Right lobe of liver (tissue), 6 donors: ENCODE measurements at places on chromosomes 1 and 21. TPM values are rescaled to one million over a fixed set of nuclear protein-coding genes. Genes with fewer than 3 reads are reported as not detected.

- peak; percentile 56 for DNase-seq
Measured at GRCh38 chr1:202143768-202144401, 652 bp downstream of the ARL8A start.

DNA sequence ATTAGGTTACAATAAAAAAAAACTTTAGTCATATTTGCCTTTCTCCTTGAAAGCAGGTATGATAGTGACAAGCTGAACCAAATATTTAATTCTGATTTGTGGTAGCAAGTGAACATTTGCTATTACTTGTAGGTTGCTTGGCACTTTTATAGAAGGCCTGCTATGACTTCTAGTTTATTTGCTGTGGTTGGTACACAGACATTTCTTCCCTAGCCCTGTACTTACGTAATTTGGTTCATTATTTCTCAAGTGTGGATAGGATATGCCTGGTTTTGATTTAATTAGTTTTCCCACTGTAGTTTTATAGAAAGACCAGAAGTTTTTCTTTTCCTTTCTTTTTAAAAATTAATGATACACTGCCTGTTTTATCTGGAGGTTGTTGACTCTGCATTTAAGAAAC, 55.9 kb downstream of the PPP2R5A start:
- no peak for DNase-seq

DNA sequence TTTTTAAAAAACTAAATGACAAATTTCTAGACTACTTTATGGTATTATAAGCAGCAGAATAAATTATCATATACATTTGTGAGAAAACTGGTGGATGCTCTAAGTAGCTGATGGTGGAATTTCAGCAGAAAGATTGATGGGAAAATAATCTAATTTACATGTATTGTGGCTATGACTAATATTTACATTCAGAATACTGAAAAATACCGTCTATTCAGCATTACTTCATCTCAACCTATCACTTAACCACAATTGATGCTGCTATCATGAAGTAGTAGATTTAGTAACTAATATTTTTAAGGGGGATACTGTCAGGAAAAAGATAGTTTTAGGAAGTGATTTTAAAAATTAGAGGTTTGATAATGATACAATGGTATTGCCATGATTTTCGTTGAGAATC, 137.9 kb downstream of the IFI44 start:
- no peak for DNase-seq

DNA sequence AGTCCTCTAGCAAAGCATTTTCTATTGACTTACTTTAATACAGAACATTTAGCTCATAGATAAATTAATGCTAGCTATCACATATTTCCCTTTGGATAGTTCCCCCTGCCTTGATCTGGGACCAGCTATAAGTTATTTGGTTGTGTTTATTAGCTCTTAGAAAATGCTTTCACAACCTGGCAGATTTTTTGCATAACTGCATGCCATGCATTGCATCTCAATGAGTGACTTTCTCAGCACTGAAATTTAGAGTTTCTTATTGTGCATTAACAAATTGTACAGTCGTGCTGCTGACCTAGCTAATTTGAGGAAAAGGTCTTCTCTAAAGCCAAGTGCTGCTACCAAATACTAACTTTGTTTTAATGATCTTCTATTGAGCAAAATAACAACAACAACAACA, 164.8 kb downstream of the PLPPR5 start:
- DNase-seq = no peak

DNA sequence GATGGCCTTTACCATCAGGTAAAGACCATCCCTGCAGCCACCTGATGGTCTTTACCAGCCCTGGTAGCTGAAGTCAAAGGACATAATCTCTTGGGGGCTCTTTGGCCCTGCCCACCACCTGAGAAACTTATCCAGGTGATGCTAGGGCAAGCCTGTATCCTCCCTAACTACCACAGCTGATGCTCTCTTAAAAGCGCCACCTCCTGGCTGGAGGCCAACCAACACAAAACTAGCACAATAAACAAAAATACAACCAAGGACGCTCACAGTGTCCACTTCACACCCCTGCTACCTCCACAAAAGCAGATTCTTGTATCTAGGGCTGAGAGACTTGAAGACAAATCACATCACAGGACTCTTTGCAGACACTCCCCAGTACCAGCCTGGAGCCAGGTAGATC, 357.1 kb upstream of the POU3F1 start:
- DNase-seq = no peak

DNA sequence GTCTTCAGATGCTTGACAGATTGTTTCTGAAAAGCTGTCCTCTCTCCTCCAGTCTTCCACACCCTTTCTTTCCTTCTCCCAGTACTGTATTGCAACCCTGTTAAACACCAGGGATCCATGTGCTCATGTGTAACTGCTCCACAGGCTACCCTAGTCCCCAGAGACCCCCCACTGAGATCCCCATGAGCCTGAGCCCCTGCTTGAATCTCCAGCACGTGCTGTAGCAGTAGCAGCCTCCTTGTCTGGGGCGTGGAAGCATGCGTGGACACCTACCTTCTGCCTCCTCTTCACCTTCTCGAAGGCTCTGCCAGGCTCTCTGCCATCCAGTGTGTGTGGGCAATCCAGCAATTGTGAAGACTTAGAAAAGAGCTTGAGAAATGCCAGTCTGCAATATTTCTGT, 25.2 kb downstream of the GPR137B start:
- DNase-seq = no peak

Gene KIF17
- 1.3 TPM for total RNA-seq

Gene AGBL4
- total RNA-seq = 1.6 TPM
